Stimulated activated CD8-positive, alpha-beta memory T cell treated with anti-CD3 and anti-CD28 coated beads, Interleukin-15, amount 100 ng/mL, for 4 hours (primary cell): ENCODE measurements at places on chromosomes 16 and 17.

DNA sequence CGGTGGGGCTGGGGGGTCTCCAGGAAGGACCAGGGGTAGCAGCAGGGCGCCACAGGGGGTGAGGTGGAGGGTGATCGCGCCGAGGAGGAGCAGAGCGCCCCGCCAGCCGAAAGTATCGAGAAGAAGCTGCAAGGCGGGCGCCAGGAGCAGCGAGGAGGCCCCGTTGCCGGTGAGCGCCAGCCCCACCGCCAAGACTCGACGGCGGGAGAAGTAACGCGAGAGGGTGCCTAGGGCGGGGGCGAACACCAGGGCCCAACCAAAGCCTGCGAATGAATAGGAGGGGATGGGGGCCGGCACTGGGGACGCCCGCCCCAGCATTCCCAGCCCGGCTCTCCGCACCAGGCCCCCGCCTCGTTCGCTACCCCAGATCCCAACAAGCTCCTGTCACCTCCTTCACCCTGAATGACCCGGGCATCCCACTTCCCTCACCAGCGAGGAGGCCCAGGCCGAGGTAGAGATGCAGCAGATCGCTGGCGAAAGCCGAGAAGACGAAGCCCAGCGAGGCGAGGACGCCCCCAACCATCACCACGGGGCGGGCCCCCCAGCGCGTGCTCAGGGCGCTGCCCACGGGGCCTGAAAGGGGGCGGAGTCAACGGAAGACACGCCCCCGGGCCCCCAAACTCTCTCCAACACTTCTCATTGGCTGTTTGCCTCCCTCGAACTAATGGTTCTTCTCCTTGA, 1.3 kb downstream of the SLC16A11 start:
- DNase-seq, result no peak

DNA sequence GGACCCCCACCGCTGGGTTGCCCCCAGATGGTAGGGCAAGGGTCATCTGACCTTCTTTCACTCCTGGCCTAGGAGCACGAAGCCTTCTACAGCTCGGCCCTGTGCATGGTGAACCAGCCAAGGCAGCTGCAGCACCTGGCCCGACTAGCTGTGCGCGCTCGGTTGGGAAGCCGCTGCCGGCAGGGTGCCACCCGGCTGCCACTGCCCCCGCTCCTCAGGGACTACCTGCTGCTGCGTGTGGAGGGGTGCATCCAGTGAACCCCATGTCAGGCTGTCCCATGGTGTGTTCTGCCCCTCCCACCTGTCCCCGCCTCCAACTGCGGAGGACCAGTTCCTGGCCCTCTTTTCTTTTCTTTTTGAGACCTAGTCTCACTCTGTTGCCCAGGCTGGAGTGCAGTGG, 7.6 kb downstream of the ASB16 start:
- DNase-seq, result no peak

GRCh38 chr17:57963149-57963511, 7.9 kb upstream of the CUEDC1 start:
- no peak for DNase-seq

GRCh38 chr16:24844101-24845030, 1.4 kb upstream of the SLC5A11 start:
- DNase-seq, result no peak

DNA sequence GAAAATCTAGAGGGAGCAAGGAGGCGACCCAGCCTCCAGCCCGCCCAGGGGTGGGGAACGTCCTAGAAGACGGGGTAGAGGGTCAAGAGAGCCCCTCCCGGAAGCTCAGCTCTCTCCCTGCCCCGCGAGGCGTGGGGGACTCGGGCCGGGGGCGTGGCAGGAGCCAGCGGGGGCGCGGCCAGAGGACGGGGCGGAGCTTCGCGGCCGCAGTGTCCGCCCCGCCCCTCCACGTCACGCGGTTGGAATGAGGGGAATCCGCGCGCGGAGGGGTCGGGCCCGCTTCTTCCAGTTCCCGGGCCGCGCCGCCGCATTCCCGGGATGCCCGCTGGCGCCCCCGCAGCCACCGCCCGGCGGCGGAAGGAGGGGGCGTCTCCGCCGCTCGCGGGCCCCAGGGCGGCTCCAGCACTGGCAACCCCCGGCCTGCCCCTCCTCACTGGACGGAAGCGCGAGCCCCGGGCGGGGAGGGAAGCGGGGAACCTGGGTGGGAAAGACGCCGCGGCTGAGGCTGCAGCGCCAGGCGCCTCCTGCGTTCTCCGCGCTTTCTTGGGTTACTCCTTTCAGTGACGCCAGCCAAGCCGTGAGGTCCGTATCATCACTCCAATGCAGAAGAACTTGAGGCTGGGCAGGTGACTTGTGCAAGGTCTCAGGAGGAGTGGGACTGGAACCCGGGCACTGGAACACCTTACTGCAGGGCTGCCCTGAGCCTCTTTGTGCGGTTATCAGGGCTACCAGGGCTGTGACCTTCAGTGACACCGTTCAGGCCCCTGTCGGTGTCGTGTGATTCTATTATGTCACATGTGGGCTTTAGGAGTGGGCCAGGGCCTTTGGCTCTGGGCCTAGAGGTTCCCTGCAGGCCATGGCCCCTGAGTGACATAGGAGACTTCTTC, 4.3 kb downstream of the MYO1C start:
- DNase-seq, result peak; percentile 53

DNA sequence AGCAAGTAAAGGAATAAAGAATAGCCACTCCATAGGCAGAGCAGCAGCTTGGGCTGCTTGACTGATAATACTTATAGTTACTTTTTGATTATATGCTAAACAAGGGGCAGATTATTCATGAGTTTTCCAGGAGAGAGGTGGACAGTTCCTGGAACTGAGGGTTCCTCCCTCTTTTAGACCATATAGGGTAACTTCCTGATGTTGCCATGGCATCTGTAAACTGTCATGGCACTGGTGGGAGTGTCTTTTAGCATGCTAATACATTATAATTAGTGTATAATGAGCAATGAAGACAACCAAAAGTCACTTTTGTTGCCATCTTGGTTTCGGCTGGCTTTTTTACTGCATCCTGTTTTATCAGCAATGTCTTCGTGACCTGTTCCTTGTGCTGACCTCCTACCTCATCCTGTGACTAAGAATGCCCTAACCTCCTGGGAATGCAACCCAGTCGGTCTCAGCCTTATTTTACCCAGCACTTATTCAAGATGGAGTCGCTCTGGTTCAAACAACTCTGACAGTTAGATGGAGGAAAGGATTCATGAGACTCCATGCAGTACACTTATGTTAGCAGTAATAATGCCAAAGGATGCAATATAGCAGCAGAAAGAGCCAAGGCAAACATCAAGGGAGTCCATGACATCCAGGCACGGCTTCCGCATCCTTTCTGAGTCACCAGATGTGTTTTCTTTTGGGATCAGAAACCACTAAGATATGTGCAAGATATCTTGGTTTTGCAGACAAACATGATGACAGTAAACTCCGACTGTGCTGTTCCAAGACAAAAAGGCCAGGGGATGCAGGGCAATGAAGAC, 55.8 kb upstream of the B4GALNT2 start:
- DNase-seq, result no peak

DNA sequence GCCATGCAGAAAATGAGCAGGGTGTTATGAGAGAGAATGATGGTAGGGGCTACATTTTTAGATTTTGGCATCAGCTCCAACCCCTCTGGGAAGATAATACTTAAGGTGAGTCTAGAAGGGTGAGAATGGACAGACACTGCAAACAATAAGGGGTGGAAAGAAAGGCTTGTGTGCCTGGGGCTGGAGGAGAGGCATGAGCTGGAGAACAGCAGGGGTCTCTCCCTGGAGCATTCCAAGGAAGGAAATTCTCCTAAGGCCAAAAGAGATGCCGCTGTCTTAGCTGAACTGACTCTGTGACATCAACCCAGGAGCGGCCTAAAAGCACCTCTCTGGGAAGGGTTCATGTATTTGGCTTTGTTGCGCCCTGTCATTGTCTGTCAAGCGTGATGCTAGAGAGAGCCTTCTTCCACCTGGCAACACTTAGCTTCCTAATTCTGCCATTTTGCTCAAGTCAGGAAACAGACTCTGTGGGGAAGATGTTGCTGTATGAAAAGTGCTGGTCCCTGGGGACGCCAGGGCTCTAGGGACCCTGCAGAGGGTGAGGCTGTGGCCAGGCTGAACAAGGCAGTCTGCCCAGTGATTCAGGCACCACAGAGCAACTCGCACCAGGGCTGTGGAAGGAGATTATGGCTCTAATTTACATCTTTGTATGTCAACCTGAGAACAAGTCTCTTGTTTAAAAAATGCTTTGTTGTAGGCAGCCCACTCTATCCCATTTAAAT, 225.7 kb downstream of the CBLN1 start:
- DNase-seq, result no peak

- no peak for DNase-seq
Measured at GRCh38 chr16:57538235-57538721, 1.9 kb upstream of the CCDC102A start.

DNA sequence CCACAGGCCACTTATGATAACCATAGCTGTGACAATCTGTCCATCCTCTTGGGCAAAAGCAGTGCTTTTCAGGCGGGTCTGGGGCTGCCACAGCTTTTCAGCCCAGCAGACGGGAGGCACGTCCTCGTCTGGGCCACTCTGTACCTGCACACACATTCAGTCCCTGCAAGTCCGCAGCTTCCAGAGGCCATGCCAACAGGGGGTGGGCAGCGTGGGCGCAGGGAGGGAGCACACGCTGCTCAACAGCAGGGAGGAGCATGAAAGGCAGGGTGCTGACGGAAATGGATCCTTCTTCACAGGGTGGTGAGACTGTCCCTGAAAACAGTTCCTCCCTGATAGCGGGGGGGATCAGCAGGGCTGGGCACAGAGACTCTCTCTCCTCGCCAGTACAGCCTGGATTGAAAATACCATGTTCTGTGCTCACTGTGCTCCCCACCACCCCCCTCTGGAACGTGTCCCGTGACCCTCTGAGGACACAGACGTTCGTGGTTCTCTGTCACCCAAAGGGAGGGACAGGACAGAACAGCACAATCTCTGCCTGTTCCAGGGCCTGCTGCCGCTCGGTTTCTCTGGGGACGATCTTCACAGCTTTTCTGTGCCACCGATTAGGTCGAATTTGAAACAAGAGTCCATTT, 41.7 kb downstream of the PEMT start:
- no peak for DNase-seq

- DNase-seq, result no peak
Measured at GRCh38 chr17:29911641-29912177, 18.3 kb downstream of the SSH2 start.

- DNase-seq, result no peak
Measured at GRCh38 chr17:77036841-77037381, 103.9 kb upstream of the SEC14L1 start.
